Mesothelial cell of epicardium (in vitro differentiated cells): ENCODE measurements at places on chromosomes 1 and 21.

GRCh38 chr1:202979459-202979858, 12.4 kb upstream of the CYB5R1 start:
- DNase-seq: no peak
- no peak overlapping the region for H3K27ac ChIP-seq
- no peaks in the 10 kb centered on the region for H3K4me1 ChIP-seq
- peaks cover 51% of the 10 kb centered on the region for H3K27me3 ChIP-seq
- H3K4me3 ChIP-seq: no peak overlapping the region

GRCh38 chr1:18869847-18870594, 10.6 kb upstream of the TAS1R2 start:
- no peak for DNase-seq
- no peaks in the 10 kb centered on the region for H3K4me1 ChIP-seq
- no peaks in the 10 kb centered on the region for H3K36me3 ChIP-seq
- H3K27ac ChIP-seq: no peak overlapping the region
- peaks cover 20% of the 10 kb centered on the region for H3K27me3 ChIP-seq

GRCh38 chr1:184025242-184025675, 12.3 kb downstream of the COLGALT2 start:
- H3K4me1 ChIP-seq: peaks cover 77% of the 10 kb centered on the region
- no peak for DNase-seq
- H3K27ac ChIP-seq: peak overlapping the region; percentile 71
- no peak overlapping the region for H3K4me3 ChIP-seq
- no peaks in the 10 kb centered on the region for H3K36me3 ChIP-seq

- no peak for DNase-seq
- H3K4me1 ChIP-seq: peaks cover 52% of the 10 kb centered on the region
- peaks cover 1% of the 10 kb centered on the region for H3K27me3 ChIP-seq
- no peak overlapping the region for H3K4me3 ChIP-seq
- no peaks in the 10 kb centered on the region for H3K36me3 ChIP-seq
Measured at GRCh38 chr1:22250724-22251123, 107.8 kb upstream of the WNT4 start.

DNA sequence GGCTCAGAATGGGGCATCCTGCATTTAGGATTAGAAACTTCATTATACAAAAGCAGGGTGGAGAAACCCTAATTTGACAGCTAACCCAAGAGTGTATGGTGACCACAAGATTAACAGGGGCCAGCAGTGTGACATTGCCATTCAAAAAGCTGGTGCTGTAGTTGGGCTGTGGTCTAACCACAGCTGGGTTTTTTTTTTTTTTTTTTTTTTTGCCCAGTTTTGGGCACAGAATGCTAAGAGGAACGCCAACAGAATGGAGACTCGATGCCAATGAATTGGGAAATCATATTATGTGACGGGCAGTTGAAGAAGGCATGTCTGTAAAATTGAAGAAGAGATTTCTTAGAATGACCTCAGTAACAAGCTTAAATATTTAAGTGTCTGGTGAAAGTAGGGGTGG, 58.4 kb downstream of the NFIA start:
- peaks cover 65% of the 10 kb centered on the region for H3K4me1 ChIP-seq
- peaks cover 10% of the 10 kb centered on the region for H3K36me3 ChIP-seq
- no peaks in the 10 kb centered on the region for H3K27me3 ChIP-seq
- no peak overlapping the region for H3K4me3 ChIP-seq
- no peak overlapping the region for H3K27ac ChIP-seq

DNA sequence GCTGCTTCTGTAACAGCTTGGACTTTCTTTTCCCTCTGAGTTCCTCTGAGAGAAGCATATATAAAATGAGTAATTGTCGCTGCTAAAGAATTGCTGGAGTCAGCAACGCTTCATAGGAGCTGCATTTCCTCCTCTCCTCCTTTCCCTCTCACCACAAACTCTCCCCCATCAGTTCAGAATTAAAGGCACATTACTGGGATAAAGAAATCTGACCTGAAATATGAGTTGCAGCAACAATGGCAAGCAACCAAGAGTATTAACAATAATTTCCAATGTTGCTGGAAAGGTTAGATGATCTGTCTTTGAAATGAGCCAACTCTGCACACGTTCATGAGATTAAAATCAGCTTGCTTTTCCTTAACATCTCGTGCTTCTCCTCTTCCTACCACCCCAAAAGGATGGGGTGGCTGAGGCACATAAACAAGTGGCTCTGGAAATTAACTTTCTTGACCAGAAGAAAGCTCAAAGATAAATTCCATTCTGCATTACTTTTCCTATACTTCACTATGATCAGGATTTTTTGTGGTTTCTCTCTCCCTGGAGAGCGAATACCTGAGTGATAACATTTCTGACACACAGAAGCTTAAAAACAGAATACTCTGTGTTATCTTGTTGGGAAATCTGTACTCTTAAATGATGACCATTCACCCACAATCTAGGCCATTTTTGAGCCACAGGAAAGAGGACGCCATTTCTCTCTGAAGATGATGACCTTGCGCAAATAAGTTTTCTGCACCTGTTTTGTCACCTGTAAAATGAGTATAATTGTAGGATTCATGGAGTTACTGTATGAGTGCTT, 90.2 kb downstream of the TGFBR3 start:
- H3K4me3 ChIP-seq: no peak overlapping the region
- peak overlapping the region; percentile 47 for H3K27ac ChIP-seq
- H3K27me3 ChIP-seq: no peaks in the 10 kb centered on the region
- peaks cover 44% of the 10 kb centered on the region for H3K4me1 ChIP-seq

DNA sequence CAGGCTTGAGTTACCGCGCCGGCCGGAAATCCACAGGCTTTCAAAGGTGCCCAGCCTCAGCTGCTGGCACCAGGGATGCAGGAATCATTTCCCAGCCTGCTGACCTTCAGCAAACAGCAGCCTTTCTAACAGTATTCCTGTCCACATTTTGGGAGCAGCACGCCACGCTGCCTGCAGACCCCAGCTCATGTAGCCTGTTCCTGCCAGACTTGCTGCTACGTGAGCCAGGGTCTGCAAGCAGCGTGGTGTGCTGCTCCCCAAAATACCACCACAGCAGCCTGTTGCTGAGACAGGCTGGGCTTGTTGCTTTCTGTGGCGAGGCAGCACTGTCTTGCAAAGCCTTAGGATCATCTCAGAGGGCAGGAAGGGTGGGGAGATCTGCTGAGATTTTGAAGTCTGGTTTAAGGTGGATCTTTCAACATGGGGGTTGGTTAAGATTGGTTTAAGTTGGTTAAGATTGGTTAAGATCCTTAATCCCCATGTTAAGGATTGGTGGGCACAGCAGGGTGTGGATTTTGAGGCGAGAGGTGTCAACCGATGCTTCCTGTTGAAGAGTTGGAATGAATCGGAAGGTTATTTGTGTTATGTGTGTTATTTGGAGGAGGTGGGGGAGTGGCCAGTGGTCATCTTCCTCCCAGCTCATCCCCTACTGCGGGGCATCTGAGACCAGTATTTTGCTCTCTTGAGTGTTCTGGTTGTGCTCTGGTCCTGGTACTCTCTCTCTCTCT, 12.9 kb downstream of the FAAH start:
- H3K4me3 ChIP-seq: peak overlapping the region; percentile 64
- H3K27me3 ChIP-seq: peaks cover 1% of the 10 kb centered on the region
- H3K4me1 ChIP-seq: peaks cover 16% of the 10 kb centered on the region
- H3K36me3 ChIP-seq: peaks cover 5% of the 10 kb centered on the region
- H3K27ac ChIP-seq: peak overlapping the region; percentile 60

DNA sequence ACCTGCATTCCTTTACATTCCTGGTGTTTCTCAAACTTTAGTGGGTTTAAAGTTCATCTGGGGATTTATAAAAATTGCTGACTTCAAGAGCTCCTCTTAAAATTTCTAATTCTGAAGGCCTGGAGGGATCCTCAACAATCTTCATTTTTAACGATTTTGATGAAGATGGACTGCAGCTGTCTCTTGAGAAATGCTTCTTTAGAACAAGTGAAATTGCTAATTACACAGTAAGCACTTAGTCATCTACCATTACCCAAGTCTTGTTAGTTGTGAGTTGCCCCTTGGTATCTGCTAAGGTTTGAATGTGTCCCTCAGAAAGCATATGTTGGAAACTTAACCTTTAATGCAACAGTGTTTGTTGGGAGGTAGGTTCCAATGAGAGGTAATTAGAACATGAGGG, 163.7 kb downstream of the LTN1 start:
- peaks cover 24% of the 10 kb centered on the region for H3K4me1 ChIP-seq
- no peak overlapping the region for H3K4me3 ChIP-seq
- no peaks in the 10 kb centered on the region for H3K36me3 ChIP-seq
- DNase-seq: no peak
- H3K27ac ChIP-seq: no peak overlapping the region
- peaks cover 44% of the 10 kb centered on the region for H3K27me3 ChIP-seq

GRCh38 chr1:55204997-55205396, 10.2 kb downstream of the USP24 start:
- H3K4me1 ChIP-seq: peaks cover 26% of the 10 kb centered on the region
- no peak overlapping the region for H3K4me3 ChIP-seq
- no peak for DNase-seq
- peak overlapping the region; percentile 17 for H3K27ac ChIP-seq

DNA sequence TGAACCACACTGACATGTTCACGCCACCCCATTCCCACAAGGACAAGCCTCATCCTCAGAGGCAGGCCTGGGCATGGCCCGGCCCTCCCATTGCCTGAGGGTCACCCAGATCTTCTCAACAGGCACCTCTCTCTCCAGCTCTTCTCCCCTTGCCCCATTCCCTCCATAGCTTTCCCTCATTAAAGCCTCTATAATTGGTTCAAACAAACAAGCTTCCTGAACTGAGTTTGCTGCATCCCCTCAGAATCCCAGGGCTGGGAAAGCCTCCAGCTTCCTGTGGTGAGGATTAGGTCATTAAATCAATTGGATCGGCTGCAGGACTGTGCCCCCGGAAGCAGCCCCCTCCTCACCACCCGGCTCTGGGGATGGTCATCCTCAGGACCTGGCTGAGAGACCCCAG, 18.9 kb downstream of the CTNNBIP1 start:
- H3K4me1 ChIP-seq: peaks cover 35% of the 10 kb centered on the region
- no peak overlapping the region for H3K4me3 ChIP-seq
- no peaks in the 10 kb centered on the region for H3K27me3 ChIP-seq
- H3K36me3 ChIP-seq: peaks cover 5% of the 10 kb centered on the region
- DNase-seq: no peak

DNA sequence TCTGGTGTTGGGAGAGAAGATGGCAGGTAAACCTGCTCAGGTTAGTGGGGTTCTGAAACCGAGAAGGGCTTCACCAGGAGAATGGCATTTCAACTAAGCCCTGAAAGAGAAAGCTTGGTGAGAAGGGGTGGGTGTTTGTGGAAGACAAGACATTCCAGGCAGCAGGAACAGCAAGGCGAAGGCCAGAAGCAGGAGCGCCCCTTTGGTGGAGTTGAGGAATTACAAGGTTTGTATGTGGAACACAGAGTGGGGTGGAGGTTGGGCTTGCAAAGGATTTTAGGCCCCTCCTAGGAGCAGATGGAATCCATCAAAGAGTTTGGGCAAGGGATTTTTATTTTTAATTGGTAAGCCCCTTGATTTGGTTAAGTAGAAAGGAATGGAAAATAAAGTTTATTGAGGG, 24.8 kb upstream of the ELOA start:
- H3K4me1 ChIP-seq: no peaks in the 10 kb centered on the region
- no peak for DNase-seq
- peaks cover 5% of the 10 kb centered on the region for H3K36me3 ChIP-seq
- no peaks in the 10 kb centered on the region for H3K27me3 ChIP-seq

DNA sequence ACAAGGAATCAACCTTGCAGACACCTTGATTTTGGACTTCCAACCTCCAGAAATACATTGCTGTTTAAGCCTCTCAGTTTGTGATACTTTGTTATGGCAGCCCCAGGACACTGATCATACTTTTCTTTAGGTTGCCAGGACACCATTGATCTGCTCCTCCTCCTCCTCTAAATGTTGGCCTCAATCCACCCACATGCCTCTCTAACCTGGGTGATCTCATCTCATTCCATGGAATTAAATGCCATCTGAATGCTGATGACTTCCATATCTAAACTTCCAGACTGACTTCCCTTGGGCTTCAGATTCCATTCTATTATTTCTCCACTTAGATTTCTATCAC, 7.4 kb upstream of the PPP1R15B start:
- peak overlapping the region; percentile 17 for H3K27ac ChIP-seq
- peaks cover 4% of the 10 kb centered on the region for H3K36me3 ChIP-seq
- no peak for DNase-seq
- no peaks in the 10 kb centered on the region for H3K27me3 ChIP-seq

- H3K4me3 ChIP-seq: no peak overlapping the region
- no peaks in the 10 kb centered on the region for H3K4me1 ChIP-seq
- peaks cover 88% of the 10 kb centered on the region for H3K27me3 ChIP-seq
Measured at GRCh38 chr1:36771660-36772284, 262.5 kb downstream of the GRIK3 start.

DNA sequence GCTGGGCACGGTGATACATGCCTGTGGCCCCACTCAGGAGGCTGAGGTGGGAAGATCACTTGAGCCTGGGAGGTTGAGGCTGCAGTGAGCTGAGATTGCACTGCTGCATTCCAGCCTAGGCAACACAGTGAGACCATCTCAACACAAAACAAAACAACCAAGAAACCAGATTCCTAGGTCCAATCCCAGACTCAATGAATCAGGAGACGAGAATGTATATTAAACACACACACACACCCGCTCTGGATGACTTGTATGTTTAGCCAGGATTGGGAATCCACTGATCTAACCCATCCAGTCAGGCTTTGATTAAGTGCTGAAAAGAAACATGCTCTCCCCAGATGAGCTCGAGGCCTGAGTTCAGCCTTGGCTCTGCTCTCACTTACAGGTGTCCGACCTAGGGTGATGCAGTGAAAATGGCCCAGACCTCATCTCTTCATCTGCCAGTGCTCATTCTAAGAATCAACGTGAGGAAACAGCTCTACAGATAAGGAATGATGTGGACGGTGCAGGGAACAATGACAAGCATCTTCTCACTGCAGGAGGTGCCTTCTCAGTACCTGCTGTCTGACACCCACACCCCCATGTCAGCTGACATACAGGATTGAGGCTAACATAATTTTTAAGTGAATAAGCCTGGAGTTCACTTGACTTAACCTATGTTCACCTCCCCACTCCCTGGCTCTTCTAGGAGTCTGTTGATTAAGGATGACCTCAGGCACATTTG, 15.3 kb upstream of the SRSF4 start:
- peaks cover 35% of the 10 kb centered on the region for H3K36me3 ChIP-seq
- peak overlapping the region; percentile 67 for H3K27ac ChIP-seq
- H3K4me1 ChIP-seq: peaks cover 8% of the 10 kb centered on the region
- no peaks in the 10 kb centered on the region for H3K27me3 ChIP-seq
- H3K4me3 ChIP-seq: no peak overlapping the region
- no peak for DNase-seq

GRCh38 chr1:242535986-242536385, 11.5 kb upstream of the PLD5 start:
- peaks cover 10% of the 10 kb centered on the region for H3K4me1 ChIP-seq
- H3K27ac ChIP-seq: no peak overlapping the region
- H3K4me3 ChIP-seq: no peak overlapping the region

DNA sequence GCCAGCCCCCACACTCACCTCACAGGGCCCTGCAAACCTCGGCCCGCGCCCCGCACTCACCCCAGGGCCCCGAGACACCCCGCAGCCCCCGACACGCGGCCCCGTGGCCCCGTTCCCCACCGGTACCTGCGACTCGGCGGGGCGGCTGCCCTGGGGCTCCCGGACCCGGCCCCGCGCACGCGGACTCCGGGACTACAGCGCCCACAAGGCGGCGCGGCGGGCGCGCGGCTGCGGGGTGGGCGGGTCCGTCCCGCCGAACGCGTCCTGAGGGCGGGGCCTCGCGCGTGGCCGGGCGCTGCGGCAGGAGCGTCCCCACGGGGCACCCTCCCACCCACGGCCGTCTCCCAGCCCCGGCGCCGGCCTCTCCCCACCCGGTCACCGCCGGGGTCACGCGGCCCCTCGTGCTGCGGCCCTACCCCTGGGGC, at the start of gene SLC19A1:
TSS of gene SLC19A1 (minus strand) at position 199 of the 425 bp plus-strand sequence. CDS start 4,481 bp downstream, outside the sequence.
- H3K4me1 ChIP-seq: peaks cover 27% of the 10 kb centered on the region
- H3K36me3 ChIP-seq: no peaks in the 10 kb centered on the region
- no peak within 1 kb of the TSS for H3K27ac ChIP-seq
- peak; percentile 78 for DNase-seq
- H3K4me3 ChIP-seq: peak within 1 kb of the TSS; percentile 69
